ENCODE measurements at places on chromosomes 5 and 9.

- DNase-seq, result no peak
Observed at GRCh38 chr5:177024559-177024958, 2.1 kb downstream of the ZNF346 start.

- no peak for DNase-seq
Observed at GRCh38 chr9:92640398-92641091, 29.4 kb downstream of the IPPK start.

DNA sequence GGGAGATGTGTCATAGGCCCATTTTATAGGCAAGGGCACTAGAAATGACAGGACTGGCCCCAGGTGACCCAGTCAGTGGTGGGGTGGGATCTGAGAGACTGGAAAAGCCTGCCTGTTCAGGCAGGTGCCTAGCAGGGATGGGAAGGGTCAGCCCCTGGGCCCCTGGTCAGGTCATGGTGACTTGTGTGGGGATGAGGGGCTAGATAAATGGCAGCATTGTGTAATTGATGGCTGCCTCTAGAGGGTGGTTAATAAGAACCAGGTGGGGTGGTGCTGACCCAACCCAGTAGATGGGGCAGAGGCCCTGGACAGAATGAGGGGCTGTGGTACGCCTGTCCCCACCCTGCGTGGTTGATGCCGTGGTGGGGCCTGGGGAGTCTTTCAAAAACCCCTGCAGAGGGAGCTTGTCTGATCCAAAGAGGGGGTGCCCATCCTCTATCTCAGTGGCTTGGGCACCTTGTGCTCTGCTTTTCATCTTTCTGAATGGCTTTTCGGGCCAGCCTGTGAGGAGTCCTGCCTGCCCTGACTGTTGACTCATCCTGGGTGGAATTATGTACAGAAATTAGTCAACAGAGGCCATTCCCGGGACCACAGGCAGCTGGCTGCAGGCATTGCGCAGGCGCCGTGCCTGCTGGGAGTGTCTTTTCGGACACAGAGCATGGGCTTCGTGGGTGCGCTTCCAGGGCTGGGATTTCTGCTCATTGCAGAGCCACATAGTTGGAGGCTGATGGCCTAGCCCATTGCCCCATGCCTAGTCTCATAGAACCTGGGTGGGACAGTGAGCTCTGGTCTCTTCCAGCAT, 93.6 kb upstream of the PITX1 start:
- no peak for DNase-seq

DNA sequence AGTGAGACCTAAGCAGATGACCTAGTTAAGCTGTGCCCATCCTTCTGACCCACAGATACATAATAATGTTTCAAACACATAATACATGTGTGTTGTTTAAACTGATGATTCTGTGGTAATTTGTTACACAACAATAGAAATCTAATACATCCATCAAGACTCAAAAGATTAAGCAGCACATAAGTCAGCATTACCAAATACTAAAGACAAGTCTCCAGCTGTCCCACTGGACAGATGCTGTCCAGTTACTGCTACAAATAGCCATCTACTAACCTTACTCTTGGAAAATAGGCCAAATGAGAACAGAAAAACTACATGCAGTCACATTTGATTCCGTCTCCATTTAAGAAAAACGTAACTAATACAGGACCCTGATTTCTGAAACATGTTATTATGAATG, 10.8 kb downstream of the TRMO start:
- DNase-seq, result no peak

- no peak for DNase-seq
Observed at GRCh38 chr9:134625361-134626068, 16.1 kb upstream of the COL5A1 start.

DNA sequence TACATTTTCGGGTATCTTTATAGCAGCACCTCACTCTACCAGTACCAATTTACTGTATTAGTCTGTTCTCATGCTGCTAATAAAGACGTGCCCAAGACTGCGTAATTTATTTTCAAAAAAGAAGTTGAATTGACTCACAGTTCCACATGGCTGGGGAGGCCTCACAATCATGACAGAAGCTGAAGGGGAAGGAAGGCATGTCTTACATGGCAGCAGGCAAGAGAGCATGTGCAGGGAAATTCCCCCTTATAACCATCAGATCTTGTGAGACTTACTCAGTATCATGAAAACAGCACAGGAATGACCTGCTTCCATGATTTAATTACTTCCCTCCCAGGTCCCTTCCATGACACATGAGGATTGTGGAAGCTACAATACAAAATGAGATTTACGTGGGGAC, 602.6 kb upstream of the DAB2 start:
- DNase-seq, result no peak

GRCh38 chr5:39942606-39943005, 517.8 kb upstream of the DAB2 start:
- DNase-seq, result no peak

DNA sequence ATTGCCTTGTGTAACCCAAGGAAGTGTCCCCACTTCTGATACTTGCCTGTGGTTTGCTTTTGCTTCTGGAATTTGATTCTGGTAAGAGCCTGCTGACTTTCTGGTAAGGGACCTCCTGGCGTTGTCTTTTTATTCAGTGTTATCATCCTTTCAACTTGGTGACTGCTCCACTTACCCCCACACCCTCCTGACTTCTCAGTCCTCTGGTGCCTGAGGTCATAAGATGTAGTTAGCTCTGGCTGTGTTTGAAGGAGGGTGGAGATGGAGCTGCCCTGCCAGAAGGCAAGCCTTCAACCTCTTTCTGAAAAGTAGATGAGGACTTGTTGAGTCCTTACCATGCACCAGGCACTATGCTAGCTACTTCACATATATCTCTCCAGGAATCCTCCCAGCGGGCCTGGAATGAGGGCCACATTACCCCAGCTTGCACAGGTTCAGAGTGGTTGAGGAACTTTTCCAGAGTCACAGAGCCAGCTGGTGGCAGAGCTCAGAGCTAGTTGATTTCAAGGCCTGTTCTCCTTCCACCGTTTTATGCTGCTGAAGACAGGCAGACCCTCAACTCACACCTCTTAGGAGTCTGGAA, 45.2 kb upstream of the PITX1 start:
- DNase-seq, result no peak
